ENCODE measurements at places on chromosomes 4 and X.

DNA sequence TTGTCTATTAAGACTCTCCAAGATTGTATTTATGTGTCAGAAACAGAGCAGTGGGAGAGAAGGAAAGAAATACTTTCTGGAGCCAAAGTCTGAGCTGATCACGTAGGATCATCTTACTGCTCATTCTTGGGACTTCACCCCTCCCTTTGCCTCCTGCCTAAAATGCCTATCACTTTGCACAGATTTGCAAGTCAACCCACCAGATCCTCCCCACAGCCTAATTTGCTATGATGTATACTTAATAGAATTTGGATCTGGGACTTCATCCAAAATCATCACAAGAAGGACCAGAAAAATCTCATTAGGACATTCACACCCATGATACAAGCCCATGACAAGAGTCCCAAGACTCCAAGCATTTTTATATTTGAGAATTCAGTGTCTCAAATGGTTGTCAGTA, 290.2 kb downstream of the FBXW7 start:
- no peak for DNase-seq

DNA sequence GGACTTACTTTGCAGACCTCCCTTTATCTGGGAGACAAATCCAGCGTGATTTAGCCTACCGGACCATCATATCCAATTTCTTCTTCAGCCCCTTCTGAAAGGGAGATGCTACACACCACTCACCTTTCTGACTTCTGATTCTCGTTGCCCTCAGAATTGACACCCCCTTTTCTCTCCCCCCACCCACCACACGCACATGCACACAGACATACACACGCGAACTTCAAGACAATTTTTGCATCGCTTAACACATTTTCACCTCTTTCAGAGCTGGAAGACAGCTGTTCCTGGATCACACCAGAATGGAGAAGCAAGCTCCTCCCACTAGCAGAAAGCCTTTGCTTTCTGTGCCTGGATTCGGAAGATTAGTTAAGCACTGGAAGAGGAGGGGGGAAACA, 1.0 kb upstream of the SNCA start:
- peak; percentile 21 for DNase-seq

DNA sequence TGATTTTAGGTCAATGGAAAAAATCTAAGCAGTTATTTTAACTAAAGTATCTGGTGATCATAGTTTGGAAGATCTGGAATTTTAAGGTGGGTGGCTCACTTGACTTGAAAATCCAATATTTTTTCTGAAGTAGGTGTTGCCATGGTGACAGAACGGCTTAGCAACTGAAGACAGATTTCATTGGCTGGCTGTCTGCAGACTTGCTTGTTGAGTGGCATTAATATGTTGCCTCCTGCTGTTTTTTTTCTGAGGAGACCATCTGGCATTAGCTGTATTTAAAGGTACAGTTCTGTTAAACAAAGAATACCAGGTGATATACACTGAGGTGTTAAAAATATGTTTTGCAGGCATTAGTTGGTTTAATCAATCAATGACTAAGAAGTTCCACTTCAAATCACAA, 19.8 kb downstream of the CPE start:
- DNase-seq, result peak; percentile 4

DNA sequence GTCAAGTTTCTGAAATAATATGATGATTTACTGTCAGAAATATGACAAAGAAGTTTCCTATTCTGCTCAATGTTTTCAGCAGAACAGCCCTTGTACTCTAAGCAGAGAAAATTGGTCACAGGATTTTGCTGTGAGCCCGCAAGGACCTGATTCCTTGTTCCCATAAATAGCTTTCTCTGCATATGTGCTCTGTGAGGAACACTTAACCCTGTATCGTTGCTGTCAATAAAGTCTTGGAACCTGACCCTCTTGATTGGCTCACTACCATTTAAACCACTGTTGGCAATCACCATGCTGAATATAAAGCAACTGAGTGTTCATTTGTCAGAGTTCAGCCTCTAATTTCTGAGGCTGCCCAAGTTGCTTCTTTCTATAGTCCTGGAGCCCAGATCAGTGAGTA, 158.2 kb upstream of the NOCT start:
- no peak for DNase-seq

- DNase-seq, result no peak
These were observed 75.5 kb upstream of the CLNK start for GRCh38 chr4:10760086-10760485.

DNA sequence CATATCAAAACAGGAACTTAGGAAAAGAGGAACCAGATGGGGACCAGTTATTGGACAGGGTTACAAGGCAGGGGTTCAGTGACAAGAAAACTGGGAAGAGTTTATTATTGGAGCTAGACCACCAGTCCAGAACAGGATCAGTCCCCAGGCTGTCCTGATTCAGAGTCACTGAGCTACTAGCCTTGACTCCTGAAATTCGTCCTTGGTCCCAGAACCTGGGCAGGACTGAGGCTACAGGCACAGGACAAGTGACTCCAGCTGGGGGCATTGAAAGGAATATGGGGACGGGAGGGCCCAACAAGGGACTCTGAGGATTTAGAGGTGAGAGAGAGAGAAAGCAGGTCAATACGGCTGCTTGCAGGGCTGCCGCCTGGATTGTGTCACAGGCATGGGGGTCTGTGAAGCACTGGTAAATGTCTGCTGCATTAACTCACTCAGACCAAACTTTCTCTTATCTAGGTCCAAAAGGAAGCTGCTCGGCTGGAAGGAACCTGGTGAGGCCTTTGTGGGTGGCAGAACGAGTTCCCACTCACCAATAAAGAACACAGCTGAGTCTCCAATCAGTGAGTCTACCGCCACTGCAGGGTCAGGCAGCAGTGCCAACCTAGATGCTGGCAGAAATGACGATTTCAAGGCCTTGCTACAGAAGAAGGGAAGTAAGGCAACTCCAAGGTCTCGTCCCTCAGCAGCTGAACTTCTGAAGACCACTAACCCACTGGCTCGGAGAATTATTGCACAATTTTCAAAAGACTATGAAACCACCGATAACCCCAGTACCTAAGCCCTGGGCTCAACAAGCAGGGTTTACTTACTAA, 11.3 kb upstream of the RTL5 start:
- no peak for DNase-seq

Measured in ACHN (cell line).